Ovary (tissue), 10 donors: ENCODE measurements at places on chromosomes 11 and 22.

GRCh38 chr11:61392981-61393595, 701 bp downstream of the TMEM216 start:
- no peak for DNase-seq

DNA sequence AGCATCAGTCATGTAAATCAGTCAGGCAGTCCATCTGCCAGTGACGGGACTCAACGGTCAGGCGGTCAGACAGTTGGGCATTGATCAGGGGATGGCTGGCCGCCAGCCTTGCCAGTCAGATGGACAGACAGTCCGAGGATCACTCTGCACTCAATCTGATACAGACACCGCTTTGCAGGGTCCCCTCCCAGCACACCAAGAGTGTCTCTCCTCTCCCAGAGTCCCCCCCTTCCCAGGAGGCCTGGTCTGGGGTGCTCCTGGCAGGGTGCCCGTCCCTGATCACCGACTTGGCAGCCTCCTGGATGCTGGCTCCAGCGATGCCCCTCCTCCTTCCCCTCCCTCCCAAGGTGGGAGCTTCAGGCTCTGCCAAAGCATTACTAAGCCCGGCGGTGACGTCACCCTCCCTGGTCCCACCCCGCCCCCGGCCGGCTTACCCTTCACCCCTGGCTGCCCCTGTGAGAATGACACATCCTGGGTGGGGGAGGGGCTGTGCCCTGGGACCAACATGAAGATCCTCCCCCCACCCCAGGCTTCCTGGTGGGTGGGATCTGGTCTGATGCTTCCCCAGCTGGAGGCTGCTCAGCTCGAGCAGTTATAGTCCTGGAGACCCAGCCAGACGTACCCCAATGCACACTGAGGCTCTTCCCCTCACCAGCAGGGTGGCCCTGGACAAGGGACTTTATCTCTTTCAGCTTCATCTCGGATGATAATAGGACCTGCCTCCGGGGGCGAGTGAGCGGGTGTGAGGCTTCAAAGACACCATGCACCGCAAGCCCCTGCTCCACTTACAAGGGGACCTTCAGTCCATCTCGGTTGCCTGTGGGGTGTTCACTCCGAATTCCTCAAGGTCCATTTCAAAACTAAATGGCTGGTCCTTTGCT, 69.2 kb downstream of the CD82 start:
- DNase-seq, result peak; percentile 72

GRCh38 chr11:11209967-11210366, 143.1 kb downstream of the CSNK2A3 start:
- no peak for DNase-seq

- DNase-seq, result peak; percentile 55
Observed at GRCh38 chr11:10623797-10624761, 55.6 kb upstream of the LYVE1 start.

DNA sequence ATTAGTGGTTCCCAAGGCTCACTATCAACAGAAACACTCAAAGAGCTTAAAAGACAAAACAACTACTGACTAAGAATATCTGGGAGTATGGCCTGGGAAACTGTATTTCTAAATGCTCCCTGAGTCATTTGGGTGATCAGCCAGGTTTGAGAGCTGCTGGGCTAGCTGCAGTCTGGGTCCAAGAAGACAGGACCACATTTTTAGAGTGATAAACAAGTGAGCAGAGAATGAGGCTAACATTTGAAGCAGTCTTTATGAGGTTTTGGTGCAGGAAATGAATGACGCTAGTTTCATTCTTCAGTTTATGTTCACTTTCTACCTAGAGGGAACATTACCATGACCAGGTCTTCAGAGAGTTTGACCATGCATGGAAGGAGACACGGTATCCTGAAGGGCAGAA, 97.7 kb downstream of the TEAD1 start:
- DNase-seq, result no peak

- peak; percentile 85 for DNase-seq
Observed at GRCh38 chr22:46104170-46104880, 46.0 kb upstream of the PPARA start.

DNA sequence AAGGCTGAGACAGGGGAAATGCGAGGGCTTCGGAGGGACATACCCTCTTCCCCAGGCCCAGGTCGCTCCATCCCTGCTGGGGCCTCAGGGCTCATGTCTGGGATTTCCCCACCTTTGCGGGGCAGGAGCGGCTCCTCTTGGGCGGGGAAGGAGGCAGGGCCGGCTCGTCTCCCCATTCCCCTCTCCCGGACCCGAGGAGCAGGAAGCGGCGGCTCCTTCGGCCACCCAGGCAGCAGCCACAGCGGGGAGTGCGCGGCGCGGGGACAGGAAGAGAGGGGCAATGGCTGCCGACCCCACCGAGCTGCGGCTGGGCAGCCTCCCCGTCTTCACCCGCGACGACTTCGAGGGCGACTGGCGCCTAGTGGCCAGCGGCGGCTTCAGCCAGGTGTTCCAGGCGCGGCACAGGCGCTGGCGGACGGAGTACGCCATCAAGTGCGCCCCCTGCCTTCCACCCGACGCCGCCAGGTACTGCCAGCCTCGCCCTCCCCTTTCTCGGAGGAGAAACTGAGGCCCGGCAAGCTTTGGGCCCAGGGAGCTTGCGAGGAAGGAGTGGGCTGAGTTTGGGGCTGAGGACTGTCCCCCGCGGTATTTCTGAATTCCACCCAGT, at the start of gene ANKK1:
Gene ANKK1, plus strand, starts transcription at position 175 of the 607 bp plus-strand sequence. Its CDS starts 106 bp downstream, at position 281.
- DNase-seq, result no peak

GRCh38 chr22:32164075-32164860, 5.2 kb upstream of the C22orf42 start:
- DNase-seq, result no peak

DNA sequence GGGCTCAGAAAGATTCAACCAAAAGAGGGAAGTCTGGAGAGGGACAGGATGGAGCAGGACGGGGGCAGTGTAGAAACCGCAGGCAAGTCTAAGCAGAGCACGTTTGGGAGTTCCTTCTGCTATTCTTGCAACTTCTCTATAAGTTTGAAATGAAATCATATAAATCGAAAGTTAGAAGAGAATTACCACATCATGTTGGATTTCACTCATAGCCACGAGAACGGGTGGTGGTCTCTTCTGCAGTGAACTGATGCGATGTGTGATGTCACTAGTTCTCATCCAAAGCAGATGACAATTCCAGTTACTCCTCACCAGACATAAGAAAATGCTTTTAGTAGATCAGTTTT, 36.0 kb downstream of the KCNQ1 start:
- DNase-seq, result no peak

GRCh38 chr11:57641011-57641807, 8.5 kb downstream of the YPEL4 start:
- no peak for DNase-seq

- DNase-seq, result no peak
Observed at GRCh38 chr11:1827095-1827813, 7.5 kb upstream of the SYT8 start.

DNA sequence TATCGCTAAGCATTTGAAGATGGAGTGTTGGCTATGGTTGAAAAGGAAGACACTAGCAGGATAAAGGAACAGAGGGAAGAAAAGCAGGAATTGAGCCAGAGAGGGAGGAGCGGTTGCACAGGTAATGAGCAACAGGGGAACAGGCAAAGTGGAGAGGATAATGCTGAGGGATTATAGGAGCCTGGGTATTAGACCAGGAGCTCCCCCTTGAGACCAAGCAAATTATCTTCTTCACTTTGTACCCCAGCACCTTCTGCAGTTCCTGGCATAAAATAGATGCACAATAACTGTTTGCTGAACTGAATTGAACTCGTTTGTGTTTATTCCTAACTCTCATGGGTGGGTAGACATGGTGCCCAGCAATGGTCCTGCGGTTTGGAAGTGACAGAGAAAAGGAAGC, 54.6 kb upstream of the OR5P2 start:
- DNase-seq, result no peak
